ENCODE measurements at places on chromosomes 6 and 20.

DNA sequence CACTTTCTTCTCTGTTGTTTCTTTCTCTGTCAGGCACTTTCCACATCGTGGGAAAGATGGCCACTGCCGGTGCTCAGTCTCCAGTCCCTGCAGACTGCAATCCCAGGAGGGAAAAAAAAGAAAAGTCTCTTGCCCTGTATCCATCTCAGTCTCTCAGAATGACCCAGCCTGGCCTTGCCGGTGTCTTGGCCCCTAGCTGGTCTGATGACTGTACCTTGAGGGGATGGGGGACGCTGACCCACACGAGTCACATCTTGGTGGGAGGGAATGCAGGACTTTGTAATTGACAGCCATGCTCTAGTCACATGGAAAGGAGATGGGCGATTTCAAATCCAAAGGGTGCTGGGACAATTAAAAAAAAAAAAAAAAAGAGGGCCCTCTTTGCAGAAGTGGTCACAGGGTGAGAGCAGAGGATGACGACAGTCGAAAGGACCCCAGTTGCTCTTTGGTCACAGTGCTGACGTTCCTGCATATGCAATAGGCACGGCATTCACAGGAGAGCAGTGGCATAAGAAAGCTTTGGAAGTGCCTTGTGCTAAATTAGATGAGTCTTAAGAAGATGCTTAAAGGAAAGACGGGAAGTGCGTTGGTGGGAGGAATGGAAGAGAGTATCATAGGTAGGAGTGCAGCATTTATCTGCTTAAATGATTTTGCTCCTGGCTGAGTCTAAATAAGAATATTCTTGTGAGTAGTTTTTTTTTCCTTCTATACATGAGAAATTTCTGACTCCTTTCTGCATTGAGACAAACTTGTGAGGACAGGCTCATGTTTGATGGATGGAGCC, 63.9 kb upstream of the AKAP12 start:
- no peak for DNase-seq

- no peak for DNase-seq
Measured at GRCh38 chr6:127221201-127221600, 45.5 kb upstream of the RNF146 start.

DNA sequence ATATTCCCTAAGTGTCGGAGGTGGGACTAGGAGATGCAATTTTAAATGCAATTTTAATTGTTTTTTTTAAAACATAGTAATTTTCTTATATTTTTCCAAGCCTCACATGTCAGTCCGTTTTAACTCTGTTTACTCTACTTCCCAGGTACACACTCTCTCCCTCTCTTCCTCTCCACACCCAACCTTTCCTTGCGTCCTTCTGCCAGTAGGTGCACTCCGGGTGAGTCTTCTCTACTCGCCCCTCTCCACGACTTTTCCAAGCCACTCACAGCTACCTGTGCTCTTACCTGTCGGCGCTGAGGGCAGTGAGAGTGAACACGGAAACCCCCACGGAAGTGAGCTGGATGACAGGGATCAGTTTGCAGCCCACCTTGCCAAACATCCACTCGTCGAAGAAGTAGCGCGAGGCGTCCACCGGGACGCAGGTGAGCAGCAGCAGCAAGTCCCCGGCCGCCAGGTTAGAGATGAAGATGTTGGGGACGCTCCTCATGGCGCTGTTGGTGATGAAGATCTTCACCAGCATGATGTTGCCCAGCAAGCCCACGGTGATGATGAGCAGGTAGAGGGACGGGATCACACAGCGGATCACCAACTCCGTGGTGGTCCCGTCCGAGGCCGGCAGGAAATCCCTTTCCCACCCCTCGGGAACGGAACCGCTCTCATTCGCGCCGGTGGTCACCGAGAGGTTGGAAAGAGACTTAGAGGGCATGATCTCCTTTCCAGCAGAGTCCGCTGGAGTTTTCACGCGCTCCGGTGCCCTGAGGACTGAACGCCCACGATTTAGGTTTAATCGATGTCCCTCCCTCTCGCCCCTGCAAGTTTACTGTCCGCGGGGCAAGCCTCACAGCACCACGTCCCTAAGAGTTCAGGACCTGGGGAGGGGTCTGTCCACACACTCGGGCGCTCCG, 44.5 kb upstream of the GJE1 start:
- DNase-seq: no peak

GRCh38 chr6:28000351-28001045, 43.5 kb downstream of the OR2B6 start:
- no peak for DNase-seq

DNA sequence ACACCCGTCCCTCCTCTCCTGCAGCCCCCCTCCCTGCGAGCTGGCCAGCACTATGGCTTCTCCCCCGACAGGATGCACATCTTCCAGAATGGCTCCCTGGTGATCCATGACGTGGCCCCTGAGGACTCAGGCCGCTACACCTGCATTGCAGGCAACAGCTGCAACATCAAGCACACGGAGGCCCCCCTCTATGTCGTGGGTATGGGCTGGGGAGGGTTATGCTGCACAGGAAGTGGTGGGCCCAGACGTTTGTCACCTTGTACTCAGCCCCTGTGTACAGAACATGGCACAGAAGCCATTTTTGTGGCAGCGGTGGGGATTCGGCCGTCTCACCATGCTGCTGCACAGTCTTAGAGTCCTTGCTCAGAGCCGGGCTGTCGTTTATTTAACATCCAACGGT, 29.0 kb upstream of the SRF start:
- DNase-seq: no peak
